ENCODE measurements at places on chromosomes 5 and 9.

DNA sequence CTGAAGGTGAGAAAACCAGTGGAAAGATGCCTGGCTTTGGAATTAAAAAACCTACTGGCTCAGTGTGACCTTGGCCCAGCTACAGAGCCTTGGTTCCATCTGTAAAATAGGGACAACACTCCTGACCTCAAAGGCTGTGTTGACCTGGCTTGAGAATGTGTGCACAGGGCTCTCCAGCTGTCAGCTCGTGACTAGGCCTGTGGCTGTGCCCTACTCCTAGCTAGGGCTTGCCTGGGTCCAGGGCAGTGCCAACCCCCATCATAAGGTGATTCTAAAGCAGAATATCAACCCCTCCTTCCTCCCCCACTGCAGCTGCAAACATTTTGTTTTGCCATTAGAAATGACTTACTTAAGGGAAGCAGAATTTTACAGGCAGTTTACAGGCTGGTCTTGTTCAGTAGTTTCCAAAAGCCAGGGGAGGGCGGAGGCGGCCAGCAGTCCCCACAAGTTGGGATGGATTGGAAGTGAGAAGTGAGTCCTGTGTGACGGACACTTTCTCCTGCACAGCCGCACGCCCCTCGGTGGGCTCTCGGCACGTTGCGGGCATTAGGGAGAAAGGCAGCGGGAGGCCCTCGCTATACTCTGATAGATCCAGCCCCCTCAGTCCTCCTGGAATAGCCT lies 7.3 kb downstream of the PITX1 start:
- DNase-seq: no peak

- DNase-seq: peak; percentile 21
Measured at GRCh38 chr5:60207040-60207439, 313.5 kb upstream of the PDE4D start.

GRCh38 chr5:150052956-150053712 lies 33.2 kb downstream of the CSF1R start:
- no peak for DNase-seq

- no peak for DNase-seq
Measured at GRCh38 chr9:134247918-134248631, 78.2 kb upstream of the RXRA start.

DNA sequence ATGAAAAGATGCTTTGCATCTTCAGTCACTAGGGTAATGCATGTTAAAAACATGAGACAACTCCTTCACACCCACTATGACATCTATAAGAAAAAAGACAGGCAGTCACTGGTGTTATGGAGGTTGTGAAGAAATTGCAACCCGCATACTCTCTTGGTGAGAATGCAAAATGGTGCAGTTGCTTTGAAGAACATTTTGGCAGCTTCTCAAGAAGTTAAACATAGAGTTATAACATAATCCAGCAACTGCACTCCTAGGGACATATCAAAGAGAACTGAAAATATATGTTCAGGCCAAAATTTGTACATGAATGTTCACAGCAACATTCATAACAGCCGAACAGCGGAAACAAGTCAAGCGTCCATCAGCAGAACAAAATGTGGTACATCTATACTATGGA lies 46.3 kb upstream of the TBC1D9B start:
- DNase-seq: no peak

- no peak for DNase-seq
Measured at GRCh38 chr9:16987026-16987425, 116.6 kb upstream of the BNC2 start.

GRCh38 chr9:120787933-120788332 lies 5.3 kb downstream of the FBXW2 start:
- no peak for DNase-seq

DNA sequence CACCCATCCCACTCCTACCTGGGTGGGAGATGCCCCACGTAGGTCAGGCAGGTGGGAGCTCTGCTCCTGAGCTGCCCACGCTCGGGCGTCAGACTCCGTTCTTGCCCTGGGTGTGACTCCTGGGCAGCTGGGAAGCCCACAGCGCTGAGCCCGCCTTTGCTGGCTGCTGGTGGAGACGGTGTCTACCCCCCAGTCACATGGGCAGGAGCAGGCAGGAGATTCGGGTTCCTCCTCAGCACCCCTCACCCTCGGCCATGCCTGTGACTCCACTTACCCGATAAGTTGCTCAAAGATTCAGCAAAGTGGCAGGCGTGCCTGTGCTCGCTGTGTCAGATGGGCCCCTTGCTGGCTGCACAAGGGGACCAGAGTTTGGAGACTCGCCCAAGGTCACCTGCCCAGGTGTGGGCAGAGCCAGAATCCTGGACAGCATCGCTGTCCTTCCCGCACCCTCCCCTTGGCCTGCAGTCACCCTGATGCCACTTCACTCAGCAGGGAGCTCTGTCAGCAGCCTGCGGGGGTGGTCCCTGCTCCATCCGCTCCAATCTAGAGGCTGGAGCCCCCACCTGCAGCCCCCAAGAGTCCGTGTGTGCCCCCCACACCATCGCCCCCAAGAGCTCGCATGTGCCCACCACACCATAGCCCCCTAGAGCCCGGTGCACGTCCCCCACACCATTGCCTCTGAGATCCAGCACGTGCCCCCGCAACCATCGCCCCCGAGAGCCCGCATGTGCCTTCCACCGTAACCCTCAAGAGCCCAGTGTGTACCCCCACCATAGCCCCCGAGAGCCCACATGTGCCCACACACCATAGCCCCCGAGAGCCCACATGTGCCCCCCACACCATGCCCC lies 4.2 kb downstream of the LCN1 start:
- no peak for DNase-seq

DNA sequence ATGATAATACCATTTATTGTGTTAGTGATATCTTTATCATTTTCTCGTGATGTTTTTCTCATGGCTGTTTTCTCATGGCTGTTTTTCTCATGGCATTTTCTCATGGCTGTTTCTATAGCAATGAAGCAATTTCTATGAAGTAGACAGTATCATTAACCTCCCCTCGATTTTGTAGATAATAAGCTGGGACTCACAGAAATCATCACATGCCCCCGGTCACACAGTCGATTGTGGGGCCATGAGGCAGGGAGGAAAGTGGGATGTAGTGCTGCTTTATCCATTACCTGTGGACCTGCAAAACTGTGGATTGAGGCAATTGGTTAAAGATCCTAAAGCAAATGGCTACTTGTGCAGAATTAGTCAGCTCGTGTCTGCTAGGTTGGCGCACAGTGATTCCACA lies 47.3 kb downstream of the TGFBI start:
- DNase-seq: no peak

- no peak for DNase-seq
Measured at GRCh38 chr9:85215416-85215815, 526.3 kb downstream of the AGTPBP1 start.

GRCh38 chr5:333945-334344 lies 12.4 kb downstream of the AHRR start:
- DNase-seq: no peak

DNA sequence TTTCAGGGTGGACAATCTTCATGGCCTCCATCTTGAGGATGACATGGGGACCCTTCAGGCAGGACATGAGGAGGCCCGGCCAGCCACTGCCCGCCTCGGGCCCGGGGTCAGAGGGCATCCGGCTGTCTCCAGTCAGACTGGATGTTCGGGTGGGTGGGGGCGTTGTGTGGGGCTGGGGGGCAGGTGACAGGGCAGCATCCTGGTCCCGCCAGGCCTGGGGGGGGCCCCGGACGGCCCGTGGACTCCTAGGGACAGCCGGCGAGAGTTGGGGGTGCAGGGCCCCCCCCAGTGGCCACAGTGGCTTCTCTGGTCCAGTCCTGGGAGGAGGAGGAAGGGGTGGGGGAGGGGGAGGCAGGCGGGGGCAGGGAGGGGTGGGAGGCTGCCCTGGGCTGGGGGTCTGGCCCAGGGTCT lies 940 bp downstream of the RNF208 start:
- no peak for DNase-seq

GRCh38 chr9:3516667-3517330 lies 9.0 kb downstream of the RFX3 start:
- no peak for DNase-seq

DNA sequence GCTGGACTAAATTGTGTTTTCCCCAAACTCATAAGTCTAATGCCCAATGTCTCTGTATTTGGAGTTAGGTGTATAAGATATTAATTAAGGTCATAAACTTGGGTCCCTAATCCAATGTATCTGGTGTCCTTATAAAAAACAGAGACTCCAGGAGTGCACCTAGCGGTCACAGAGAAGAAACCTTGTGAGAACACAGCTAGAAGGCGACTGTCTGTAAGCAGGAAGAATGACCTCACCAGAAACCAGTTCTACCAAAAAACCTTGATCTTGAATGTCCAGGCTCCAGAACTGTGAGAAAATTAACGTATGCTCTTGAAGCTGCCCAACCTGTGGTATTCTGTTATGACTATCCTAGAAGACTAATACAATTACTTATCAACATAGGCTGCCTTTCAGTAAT lies 591.7 kb upstream of the PTPRD start:
- DNase-seq: no peak

- DNase-seq: no peak
Measured at GRCh38 chr9:15606643-15607472, 54.0 kb downstream of the CCDC171 start.

DNA sequence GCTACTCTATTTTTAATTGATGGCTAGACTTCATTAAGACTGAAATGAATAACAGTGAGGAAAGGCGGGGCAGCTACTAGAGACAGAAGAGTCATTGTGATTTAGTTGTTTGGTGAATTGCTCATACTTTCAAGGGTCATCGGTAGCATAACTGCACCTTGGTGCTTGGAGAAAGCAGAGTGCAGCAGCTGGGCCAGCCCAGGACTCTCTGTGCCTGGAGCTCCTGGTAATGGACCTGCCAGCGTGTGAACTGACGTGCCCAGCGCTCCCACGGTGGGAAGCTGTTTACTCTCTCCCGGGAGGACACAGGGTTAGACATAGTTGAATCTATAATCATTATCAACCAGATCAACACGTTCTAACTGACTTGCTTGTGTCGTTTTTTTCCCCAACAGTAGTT lies 42.9 kb downstream of the LURAP1L start:
- no peak for DNase-seq

DNA sequence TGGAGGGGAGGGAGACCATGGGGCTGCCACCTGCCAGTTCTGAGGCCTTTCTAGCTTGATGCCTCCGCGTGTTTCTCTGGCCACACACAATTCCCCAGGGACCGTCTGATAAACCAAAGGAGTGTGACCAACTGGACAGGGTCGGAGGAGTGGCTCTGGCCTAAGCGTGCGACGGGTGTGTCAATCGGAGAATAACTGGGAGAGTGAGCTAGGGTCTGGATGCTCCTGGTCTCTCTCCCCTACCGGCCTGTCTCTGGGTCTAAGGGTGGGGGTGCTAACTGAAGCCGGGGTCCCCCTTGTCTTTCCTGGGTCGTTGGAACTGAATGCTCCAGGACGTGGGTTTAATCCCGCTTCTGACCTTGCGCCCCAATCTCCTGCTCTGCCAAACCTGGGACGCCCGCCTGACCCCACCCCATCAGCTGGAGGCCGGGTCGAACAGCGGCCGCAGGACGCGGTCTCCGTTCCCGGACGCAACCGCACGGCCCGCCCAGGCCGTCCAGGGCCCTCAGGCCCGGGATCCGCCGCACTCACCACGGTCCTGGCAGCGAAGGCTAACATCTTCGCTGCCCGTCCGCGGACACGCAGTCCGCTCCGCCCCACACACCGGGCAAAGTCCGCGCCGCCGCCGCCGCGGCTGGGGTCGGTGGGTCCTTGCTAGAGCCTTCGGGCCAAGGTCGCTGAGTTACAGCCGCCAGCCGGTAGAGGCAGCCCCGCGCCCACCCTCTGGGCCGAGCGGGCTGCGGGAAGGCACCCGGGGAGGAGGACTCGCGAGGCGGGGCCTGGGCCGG lies 447 bp downstream of the CRAT start:
- no peak for DNase-seq

DNA sequence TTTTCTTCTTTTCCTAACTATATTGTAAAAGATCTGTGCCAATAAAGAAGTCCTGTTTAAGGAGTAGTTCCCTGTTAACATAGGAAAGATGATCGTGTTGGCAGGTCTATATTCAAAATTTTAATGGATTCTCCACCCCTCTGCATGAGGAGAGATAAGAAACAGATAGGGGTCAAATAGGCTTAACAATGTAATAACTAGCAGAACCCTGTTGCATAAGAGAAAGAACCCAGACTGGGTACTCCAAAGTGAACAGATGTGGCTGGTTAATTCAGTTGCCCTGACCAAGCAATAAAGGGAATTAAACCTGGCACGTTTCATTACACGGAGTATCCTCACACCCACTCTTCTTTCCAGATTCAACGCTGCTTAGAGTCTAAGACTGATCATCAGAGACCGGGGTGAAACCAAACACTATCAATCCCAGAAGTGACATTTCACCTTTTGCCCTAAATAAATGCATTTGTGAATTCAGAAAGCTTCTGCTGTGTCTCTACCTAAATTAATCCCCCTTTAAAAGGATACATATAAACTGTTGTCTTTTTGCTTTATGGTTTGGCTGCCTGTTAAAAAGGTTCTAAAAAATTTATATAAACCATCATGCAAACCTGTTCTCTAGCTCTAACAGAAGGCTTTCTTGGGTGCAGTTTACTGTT lies 1276.9 kb upstream of the WWC1 start:
- DNase-seq: no peak

DNA sequence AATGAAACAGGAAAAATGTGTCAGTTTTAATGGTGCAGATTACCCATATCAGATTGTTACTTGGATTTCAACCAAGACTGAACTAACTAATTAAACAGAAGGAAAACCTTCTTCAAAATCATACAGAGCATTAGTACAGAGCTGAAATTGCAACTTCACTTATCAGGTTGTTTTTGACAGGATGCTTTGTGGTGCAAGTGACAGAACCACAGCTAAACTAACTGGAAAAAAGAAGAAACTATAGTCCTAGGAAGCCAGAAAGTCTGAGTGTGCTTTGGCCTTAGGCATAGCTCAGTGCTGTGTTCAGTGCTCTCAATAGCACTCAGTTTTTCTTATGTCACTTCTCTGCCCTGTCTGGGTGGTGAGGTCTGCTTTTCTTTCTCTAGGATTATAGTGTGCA lies 267.4 kb downstream of the CHSY3 start:
- DNase-seq: no peak

DNA sequence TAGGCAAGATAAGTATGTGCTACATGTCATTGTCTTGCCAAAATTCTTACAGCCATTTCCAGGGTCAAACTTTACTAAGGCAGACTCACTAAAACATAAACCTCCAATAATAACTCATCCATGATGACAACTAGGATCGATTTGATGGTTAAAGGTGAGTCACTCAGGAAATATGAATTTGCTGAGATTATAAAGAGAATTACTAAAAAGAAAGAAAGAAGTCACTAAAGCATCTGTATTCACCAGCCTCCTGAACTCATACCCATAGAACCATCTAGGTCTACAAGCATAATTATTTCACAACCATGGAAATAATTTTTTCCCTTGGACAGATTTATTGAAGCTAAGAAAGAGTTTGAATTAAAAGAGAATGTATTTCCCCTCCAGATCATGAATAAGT lies 258.6 kb downstream of the TLE1 start:
- DNase-seq: no peak

DNA sequence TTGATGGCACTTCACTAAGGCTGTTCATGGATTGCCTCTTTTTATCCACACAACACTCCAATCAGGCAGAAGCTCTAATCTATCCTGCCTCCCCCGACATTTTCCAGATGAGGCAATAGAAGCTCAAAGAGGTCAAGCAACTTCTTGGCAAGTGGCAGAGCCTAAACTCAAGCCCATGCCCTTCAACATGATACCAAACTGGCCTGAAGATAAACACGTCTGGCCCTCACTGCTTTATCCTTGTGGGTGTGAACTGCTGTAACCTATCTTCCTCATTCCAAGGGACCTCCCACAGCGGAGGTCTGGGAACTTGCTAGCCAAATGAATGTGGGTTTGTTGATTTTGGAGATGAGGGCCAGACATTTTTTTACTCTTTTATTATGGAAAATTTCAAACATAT lies 9.5 kb downstream of the SLC35A4 start:
- DNase-seq: no peak

- no peak for DNase-seq
Measured at GRCh38 chr9:103680581-103680980, 413.5 kb upstream of the SMC2 start.

GRCh38 chr9:121210536-121210935 lies 8.9 kb upstream of the RAB14 start:
- DNase-seq: no peak

All from GM12891 (cell line).